Choroid plexus epithelial cell (primary cell): ENCODE measurements at places on chromosomes 4 and X.

GRCh38 chrX:45750639-45751038 lies 550.0 kb upstream of the DIPK2B start:
- peak; percentile 54 for DNase-seq

- DNase-seq: no peak
Measured at GRCh38 chrX:65874110-65874509, 165.8 kb downstream of the VSIG4 start.

DNA sequence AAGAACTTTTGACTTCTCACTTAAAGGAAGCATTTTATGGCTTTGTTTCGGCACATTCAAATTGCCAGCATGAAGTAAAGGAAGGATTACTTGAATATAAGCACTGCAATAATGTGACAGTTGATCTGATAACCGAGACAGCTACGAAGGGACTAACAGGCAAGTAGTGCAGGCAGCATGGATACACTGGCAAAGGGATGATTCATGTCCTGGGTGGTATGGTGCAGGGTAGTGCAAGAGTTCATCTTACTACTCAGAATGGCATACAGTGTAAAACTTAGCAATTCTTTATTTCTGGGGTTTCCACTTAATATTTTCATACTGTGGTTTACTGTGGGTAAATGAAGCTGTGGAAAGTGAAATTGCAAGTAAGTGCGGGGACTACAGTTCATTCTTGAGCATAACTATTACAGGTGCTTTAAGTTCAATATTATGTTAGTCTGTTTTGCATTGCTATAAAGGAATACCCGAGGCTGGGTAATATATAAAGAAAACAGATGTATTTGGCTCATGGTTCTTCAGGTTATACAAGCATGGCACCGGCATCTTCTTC lies 611.8 kb downstream of the SPOCK3 start:
- no peak for DNase-seq

- DNase-seq: peak; percentile 61
Measured at GRCh38 chr4:11424000-11424399, 4.7 kb downstream of the HS3ST1 start.

DNA sequence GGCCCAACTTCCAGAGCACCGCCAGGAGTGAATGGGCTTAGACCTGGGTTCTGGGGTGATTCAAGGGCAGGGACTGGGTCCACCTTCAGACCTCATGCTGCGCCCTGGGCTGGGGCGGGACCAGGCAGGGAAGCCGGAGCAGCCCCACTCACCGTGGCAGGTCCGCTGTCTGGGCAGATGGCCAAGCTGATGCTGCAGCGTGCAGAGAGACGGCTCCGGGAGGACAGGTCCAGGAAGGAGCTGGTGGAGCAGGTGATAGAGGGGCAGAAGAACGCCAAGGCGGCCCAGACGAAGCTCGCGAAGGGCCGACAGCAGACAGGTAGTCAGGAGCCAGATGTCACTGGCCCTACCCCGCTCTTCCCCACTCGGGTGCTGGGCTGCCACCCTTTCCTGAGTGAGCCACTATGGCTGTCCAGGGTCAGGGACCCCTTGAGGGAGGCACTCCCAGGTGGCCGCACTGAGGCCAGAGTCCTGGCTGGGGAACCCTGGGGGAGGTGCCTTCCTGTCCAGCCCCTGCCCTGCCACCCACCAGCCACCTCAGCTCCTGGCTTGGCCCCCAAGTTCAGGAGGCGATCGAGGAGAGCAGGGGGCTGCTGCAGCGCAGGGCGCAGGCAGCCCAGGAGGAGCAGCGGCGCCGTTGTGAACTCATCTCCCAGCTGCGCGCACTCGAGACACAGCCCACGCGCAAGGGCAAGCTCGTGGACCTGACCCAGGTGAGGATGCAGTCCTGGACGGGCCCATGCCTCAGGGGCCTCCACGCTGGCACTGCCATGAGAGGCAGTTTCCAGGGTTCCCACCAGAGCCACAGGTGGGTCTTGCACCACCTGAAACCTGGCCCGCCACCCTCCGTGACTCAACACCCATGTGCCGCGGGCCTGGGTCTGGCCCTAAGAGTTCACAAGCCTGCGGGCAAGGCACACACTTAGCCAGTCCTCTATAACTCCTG lies 10.1 kb upstream of the RNF4 start:
- DNase-seq: no peak

DNA sequence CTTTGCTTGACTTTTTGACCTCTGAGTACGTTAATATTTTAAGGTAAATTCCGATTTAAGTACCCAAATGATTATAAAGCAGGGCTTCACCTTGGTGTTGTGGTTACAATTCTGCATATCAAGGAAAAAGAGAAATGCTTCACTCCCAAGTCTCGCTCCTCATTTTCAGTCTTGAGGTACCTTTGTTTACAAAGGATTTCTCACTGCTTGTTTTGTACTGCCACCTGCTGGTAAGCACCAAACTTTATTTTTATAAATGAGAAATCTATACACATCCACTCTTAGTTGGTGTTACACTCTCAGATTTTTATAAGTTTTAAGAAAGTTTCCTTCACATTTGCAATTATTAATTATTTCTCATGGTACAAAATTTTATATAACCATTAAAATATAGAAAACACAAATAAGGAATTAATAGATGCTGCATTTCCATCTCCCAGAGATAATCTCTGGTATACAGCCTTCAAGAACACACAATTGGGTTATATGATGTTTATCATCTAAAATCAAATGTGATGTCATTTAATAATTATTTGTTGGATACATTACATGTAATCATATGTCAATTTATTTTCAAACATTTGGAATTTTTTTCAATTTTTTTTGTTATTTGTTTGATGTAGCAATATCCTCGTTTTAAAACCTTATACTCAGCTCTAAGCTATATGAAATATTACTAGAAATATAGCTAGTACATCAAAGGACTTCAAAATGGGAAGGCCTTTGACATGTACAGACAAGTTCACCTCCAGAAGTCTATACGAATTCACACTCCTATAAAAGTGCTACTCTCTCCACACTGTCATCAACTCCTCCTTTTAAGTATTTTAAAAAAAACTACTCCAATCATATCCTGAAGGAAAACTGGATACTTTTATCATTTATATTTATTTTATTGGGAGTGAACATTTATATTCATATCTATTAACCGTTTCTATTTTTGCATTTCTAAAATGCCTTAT lies 179.9 kb downstream of the KCNIP4 start:
- DNase-seq: peak; percentile 83

DNA sequence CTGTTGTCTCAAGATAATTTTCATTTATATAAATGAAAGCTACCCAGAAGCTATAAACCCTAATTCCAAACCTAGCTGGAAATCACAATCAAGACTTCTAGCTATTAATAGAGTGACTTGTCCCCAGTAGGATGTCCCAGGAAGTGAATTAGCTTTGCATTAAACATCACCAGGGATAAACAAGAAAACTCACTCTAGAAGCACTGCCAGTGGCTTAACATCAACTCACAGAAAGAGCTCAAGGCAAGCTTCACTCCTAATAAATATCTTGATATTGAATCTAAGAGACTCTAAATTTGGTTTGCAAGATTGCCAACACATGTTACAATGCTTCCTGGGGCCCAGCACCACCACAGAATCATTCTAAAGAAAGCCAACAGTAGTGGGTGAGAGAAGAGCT lies 468.7 kb upstream of the FAM241A start:
- no peak for DNase-seq

- DNase-seq: no peak
Measured at GRCh38 chr4:162117051-162117450, 46.7 kb downstream of the FSTL5 start.

GRCh38 chrX:439241-439640 lies 52.5 kb upstream of the PPP2R3B start:
- no peak for DNase-seq

DNA sequence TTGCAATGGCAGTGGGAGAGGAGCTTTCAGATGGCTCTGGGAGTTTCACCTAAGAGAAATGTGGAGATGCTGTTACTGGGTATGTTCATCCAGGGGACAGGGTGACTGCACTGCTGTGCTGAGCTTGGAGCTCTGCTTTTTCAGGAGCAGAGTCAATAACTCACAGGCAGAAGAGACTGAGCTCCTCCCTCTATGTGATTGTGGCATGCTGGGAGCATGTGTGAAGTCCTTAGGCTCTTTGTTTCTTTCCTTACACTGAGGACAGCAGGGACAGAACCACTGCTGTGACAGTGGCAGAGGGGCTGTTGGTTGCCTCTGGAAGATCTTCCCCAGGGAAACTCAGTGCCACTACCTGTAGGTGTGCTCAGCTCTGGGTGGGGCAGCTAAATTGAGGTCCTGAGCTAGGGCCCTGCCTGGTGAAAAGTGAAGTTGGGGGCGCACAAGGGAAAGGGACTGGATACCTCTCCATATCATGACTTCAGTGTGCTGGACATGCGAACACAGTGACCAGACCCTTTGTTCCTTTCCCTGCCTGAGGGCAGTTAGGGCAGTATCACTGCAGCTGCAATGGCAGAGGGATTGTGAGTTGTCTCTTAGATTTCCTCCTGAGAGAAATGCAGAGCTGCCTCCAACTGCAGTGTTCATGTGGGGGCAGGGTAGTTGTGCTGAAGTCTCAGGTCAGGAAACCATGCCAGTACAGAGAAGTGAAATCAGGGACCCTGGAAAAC lies 156.7 kb downstream of the TENT5D start:
- DNase-seq: no peak

- no peak for DNase-seq
Measured at GRCh38 chrX:2823795-2824386, 4.8 kb upstream of the GYG2 start.

GRCh38 chrX:9682456-9682855 lies 83.2 kb downstream of the GPR143 start:
- peak; percentile 72 for DNase-seq

DNA sequence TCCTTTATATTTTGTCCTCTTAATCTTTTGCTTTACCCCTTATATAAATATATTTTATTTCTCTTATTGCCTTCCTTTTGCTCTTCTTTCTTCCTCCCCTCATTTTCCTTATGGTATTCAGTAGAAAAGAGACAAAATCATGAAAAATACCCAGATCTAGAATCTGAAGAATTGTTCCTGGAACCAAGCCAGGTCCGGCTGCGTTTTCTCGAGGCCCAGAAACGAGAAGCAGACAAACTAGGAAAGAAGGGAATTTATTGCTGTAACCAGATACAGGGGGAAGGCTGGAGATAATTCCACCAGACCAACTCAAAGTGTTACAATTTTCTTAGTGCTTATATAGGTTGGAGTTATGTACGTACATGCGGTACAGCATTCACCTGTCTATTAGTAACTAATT lies 328.7 kb downstream of the GABRG1 start:
- no peak for DNase-seq

DNA sequence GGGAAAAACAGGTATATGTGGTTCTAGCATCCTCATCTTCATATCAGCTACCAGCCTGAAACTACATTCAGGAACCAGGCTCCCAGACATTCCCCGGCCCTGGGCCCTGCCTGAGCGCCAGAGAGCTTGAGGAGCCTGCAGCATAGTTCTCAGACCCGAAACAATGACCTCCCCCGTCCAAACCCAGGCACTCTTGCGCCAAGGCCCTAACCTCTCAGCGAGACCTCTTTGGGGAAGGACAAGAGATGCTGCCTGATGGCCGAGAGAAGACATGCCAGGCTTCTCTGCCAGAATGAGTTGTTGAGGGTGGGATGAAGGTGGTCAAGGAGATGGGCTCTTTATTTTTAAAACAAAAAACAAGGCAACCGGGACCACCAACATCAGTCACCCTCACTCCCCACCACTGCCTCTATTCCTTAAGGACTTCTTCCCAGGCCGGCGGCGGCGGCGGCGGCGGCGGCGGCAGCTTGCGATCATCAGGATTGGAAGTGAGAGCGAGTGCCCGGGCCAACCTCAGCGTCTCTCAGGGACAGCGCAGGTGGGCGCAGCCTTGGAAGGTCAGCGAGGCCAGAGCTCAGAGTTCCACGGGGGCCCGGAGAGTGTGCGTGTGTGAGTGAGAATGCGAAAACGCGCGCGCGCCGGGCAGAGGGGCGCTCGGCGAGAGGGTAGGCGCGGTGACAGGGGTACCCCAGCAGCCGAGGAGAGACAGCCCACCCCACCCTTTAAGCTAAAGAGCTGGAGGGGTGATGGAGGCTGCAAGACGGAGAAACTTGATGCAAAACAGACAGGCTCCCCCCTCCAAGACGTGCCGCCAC lies 601 bp downstream of the INPP4B start:
- DNase-seq: no peak

GRCh38 chr4:59945716-59946115 lies 1254.4 kb upstream of the ADGRL3 start:
- DNase-seq: no peak

GRCh38 chr4:102823897-102824296 lies 3.5 kb downstream of the UBE2D3 start:
- DNase-seq: peak; percentile 54

GRCh38 chr4:39453738-39454137 lies 5.0 kb downstream of the RPL9 start:
- DNase-seq: no peak

- DNase-seq: no peak
Measured at GRCh38 chrX:131821945-131822622, 201.0 kb upstream of the STK26 start.

DNA sequence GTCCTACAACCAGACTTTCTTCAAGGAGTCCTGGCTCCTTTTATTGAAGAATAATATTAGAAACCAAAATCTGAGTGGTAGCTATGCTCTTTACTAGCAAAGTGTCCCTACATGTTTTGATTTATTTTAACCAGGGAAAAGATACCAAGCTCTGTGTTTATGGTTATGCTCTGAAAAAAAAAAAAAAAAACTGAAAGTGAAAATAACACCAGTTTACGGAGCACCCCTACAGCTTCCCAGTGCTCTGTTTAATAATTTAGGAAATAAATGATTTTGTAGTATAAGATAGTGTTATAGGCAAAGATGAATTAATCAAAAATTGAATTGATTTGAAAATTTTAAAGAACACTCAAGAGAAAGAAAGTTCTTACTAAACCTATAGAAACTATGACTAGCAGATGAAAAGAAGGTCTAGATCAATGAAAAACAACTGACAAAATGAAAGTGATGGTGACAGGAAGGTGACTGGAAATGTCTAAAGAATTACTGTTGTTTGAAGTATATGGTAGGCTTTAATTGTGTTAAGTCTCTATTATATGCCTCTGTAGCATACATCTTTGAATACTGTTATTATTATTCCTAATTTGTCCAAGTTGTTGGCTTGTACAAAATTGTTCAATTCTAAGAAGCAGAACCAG lies 1698.4 kb upstream of the PCDH10 start:
- DNase-seq: no peak

DNA sequence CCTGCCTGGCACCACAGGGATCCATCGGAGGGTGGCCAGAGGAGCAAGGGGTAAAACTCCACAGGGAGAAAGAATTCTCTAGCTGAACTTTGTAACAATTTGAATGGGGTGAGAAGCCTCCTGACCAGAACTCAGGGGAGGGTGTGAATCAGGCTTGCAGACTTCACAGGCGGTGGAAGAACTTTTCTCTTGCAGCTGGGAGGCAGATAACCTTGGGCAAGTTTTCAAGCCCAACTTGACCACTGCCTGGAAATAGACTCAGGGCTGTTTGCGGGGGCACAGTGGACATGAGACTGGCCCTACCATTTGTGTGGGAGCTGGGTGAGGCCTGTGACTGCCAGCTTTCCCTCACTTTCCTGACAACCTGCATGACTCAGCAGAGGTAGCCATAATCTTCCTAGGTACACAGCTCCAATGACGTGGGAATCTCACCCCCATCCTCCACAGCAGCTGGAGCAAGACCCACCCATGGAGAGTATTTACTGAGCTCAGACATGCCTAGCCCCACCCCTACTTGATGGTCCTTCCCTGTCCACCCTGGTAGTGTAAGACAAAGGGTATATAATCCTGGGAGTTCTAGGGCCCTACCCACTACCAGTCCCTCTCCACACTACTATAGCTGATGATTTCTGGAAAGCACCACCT lies 210.0 kb upstream of the AGTR2 start:
- no peak for DNase-seq
